ENCODE measurements at places on chromosomes 5 and 9.

DNA sequence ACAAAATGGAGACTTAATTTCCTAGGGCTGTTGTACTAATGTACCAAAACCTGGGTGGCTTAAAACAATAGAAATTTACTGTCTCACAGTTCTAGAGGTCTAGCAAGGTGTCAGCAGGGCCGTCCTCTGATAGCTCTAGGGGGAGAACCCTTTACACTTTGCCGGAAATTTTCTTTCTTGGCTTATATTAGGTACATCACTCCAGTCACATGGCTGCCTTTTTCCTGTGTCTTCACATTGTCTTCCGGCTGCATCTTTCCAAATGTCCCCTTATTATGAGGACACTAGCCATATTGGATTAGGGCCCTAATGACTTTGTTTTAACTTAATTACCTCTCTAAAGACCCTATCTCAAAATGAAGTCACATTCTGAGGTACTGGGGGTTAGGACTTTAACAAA, 5.8 kb downstream of the UHRF2 start:
- no peak for DNase-seq

GRCh38 chr9:97759581-97760288, 62.6 kb upstream of the XPA start:
- DNase-seq: no peak

DNA sequence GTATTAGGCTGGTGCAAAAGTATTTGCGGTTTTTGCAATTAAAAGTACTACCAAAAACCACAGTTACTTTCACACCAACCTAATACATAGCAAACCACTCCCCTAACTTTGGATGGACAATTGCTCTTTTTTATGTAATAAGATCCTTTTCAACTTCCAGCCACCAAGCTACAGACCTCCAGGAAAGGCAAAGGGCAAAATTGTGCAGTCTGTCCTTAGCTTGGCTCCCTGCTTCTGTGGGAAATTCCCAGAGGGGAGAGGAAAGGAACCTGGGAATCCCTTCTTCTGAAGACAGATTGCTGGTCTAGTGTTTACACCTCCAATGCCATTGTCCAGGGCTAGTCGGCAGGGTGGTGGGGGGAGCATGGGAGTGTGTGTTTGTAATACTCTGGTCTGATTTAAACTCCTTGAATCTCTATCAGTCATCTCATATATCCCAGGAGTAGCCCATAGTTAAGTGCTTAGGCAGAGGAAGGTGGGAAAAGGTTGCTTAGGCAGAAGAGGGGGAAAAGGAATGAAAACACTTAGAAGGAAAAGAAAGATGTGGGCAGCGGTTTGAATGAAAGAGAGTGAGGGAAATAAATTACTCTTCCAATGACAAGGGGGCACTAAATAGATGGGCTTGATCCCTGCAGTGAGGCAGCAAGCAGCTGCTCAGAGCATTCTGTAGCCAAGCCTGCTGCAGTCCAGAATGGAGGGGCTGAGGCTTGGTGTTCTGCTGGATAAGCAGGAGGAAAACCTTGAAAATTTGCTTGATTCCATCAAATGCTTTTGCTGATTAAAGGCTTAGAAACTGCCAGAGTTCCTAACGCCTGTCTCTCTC, 86.9 kb upstream of the MAP1B start:
- DNase-seq: no peak

- no peak for DNase-seq
Measured at GRCh38 chr9:106023455-106023854, 329.1 kb downstream of the TMEM38B start.

GRCh38 chr9:93577078-93577974, 942 bp downstream of the PHF2 start:
- no peak for DNase-seq

DNA sequence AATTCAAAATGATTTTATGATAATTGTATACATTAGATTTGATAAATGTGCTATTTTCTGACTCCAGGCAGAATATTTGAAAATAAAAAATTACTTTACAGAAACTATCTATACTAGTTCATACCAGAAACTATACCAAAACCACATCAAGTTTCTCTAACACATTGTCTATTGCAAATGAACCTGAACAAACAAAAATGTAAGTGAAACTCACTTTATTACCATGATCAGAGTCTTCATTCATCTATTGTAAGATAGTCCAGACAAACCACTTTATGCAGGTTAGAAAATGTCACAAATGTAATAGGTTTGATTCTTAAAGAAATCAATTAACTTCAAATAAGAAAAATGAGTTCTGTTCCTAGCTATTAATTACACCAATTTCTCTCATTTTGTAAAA, 99.4 kb downstream of the OXCT1 start:
- no peak for DNase-seq

DNA sequence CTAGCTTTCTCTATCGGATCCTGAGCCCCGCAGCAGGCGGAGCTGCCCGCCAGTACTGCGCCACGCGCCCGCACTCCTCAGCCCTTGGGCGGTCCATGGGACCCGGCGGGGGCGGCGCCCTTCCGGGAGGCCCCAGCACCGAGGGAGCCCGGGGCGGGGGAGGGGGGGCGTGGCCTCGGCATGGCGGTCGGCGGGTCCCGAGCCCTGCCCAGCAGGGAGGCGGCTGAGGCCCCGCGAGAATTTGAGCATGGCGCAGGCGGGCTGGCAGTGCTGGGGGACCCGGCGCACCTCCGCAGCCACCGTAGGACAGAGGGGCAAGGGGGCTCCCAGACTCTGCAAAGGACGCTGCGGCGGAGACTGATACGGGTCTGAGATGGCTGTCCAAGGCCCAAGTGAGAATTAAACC, 6.8 kb downstream of the ZDHHC11B start:
- no peak for DNase-seq

DNA sequence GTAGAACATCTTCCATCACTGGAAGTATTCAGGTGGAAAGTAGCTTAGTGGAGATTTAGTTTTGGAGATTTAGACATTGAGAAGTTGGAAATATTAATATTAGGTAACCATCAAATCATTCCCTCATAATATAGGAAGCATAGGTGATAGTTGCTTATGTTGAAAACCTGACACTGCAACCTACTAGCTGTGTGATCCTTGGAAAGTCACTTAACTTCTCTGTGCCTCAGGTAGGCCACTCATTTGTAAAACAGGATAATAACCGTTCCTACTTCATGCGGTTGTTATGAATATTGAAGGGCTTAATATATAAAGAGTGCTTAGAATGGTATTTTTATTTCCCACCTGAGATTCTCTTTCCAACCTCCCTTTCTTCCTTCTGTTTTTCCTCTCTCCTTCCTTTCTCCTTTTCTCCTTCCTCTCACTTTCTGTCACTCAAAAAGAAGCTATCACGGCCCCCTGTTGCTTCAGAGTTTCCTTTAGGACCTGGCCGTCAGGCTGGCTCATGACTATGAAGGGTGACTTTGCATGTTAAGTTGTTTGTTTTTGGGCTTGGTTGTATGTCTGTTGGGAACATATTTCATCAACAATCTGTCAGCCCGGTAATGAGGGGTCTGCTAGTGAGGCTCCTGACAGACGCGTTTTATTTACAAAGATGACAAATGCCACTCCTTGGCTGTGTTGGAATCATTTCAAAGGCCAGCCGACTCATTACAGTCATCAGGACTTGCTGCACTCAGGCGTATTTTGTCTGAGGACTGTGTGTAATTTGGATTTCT, 31.0 kb downstream of the DOCK2 start:
- no peak for DNase-seq

GRCh38 chr9:92385953-92386352, 18.4 kb downstream of the OGN start:
- DNase-seq: peak; percentile 22
